Astrocyte (in vitro differentiated cells and primary cell): ENCODE measurements at places on chromosomes 7 and 10. TPM values are rescaled to one million over a fixed set of nuclear protein-coding genes. Genes with fewer than 3 reads are reported as not detected.

GRCh38 chr7:106626376-106627164 is 34.4 kb downstream of the CCDC71L start:
- DNase-seq, result no peak

DNA sequence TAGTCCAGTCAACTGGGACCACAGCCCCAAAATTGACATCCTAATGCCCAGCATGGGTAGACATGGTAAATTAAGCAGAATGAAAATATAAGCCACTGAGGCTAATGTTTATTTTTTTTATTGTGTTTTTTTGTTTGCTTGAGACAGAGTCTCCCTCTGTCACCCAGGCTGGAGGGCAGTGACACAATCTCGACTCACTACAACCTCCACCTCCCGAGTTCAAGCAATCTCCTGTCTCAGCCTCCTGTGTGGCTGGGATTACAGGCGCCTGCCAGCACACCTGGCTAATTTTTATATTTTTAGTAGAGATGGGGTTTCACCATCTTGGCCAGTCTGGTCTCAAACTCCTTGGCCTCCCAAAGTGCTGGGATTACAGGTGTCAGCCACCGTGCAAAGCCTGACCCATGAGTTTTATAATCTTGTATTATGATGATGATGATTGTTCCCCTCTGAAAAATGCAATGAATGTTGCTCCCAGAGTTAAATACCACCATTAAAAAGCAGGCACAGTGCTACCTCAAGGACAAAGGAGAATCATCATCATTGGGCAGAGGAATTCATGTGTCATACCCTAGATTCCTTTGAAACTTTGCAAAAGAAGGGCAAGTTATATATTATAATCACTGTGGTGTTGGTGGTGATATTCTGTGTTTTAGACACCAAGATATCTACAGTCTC is 228.0 kb downstream of the PARD3 start:
- DNase-seq, result no peak

DNA sequence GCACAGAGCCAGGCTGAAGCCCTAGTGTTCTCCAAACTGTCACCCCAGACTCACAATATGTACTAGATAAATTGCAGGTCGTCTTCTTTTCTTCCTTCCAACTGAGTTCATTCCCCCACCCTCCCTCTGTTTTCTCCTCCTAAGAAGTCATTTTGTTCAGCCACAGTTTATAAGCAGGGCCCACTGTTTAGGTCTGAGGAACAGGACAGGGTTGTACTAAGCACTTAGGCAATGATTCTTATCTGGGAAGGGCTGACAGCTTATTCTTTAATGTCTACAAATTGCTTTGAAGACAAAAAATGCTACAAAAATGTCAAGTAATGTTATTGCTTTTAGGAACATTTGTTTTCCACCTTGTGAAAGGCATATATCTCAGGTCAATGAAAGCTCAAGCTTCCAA is 59.1 kb downstream of the CDC123 start:
- no peak for DNase-seq

DNA sequence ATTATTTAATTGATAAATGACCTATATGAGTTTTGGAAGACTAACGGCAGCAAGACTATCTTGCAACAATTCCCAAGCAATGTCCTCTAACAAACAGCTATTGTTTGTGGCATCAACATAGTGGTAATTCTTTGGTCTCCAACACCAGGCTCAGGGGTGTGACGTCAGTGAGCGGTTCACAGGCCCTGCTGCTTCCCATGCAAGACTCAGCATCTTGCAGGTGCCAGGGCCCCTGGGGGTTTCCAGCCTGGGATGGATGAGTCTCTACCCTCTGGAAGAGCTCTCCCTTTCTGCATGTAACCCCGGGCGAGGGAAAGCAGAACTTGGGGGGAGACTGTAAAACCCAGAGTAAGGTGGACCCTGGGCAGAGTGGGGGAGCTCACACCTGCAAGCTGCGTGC is 164.7 kb downstream of the ACTR3B start:
- no peak for DNase-seq

DNA sequence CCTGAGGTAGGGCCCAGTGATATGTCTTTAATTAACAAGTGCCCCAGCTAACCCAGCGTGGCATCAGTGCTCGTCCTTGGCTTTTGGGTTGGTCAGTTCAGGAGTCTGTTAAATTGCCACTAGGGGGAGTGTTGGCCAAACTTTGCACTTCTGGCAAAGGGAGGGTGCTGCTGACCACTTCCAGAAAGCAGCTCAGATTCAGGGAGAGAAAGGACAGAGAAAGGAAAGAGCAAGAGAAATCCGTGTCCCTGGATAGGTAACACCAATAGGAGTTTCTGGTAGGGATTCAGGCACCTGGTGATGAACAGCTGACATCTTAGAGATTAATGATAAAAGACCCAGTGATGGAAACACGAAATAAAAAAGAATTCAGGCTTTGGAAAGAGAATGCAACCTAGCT is 243.1 kb upstream of the AOAH start:
- DNase-seq, result peak; percentile 46

- no peak for DNase-seq
Measured at GRCh38 chr10:50997461-50997860, 76.8 kb upstream of the PRKG1 start.

GRCh38 chr7:146510088-146510680 is 393.6 kb downstream of the CNTNAP2 start:
- no peak for DNase-seq

DNA sequence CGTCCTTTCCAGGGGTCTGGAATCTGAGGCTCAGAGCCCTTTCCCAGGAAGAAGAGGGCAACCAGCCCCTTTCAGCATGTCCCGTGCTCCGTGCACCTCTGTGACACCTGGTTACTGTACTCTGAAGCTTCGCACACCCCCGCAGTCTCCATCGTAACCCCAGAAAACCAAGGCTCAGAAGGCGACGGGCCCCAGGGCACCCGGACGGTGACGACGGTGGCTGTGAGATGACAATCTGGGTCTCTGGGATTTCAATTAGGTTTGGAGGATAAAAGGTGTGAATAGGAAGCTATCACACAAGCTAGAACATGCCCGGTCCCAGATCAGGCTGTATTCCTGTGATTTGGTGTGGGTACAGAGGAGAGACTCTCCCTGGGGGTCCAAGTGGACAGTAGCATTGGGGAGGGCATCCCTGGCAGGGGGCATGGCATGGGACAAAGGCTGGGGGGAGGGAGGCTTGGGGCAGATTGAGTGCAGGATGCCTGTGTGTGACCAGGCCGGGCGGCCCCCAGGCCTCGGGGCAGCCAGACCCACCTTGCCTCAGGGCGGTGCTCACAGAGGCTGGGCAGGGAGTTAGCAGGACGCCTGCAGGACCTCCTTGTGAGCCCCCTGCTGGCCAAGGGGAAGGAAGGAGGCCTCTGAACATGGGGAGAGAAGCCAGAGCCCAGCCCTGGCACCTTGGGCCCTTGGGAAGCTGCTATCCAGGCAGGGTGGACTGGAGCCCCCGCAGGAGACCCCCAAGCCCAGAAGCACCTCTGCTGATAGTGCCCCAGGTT is 23.4 kb upstream of the PSMG3 start:
- DNase-seq, result no peak

DNA sequence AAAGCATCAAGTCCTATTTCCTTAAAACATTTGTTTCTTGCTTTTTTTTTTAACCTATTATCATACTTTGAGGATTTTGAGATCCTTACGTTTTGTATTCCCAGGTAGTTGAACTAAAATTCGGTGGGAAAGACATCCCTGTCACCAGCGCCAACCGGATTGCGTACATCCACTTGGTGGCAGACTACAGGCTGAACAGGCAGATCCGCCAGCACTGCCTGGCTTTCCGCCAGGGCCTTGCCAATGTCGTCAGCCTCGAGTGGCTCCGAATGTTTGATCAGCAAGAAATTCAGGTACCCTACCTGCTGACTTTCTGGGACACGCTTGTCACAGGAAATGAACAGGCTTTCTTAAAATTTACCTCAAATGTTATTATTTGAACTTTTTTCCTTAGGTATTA is 83.0 kb upstream of the DNAJB6 start:
- DNase-seq, result no peak

DNA sequence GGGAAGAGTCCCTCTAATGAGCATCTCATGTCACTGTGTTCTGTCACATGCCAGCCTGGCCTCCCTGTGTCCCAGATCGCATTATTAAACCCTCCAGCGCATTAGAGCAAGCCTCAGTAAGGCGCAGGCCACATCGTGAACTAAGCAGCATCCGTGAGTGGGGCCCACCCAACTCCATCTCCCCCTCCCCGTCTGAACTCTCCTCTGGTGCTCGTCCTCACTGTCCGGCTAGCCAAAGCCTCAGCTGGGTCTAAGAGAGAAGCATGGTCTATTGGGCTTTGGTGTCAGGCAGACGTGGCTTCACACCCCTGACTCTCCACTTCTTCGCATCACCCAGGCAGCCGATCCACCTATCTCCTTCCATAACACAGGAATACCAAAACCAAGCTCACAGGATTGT is 164.7 kb upstream of the LANCL2 start:
- no peak for DNase-seq

DNA sequence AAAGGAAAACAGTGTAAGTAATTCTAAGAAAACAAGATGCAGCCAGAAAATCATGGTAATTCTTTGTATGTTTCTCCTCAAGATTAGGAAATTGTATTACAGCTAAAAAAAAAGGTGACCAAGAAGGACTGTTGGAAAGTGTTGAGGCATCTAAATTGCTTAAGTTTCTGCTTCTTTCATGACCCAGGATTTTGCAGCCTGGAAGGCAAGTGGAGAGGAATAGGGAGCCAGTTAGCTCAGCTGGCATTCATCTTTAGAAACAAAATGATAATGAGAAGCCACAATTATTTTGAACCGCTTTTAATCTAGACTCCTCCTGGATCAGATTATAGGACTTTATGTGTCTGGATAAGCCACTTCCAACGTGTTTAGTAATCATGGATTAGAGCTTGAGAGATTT is 56.8 kb upstream of the TMEM229A start:
- DNase-seq, result no peak

GRCh38 chr7:84042110-84042539 is 152.5 kb downstream of the SEMA3A start:
- peak; percentile 95 for DNase-seq

DNA sequence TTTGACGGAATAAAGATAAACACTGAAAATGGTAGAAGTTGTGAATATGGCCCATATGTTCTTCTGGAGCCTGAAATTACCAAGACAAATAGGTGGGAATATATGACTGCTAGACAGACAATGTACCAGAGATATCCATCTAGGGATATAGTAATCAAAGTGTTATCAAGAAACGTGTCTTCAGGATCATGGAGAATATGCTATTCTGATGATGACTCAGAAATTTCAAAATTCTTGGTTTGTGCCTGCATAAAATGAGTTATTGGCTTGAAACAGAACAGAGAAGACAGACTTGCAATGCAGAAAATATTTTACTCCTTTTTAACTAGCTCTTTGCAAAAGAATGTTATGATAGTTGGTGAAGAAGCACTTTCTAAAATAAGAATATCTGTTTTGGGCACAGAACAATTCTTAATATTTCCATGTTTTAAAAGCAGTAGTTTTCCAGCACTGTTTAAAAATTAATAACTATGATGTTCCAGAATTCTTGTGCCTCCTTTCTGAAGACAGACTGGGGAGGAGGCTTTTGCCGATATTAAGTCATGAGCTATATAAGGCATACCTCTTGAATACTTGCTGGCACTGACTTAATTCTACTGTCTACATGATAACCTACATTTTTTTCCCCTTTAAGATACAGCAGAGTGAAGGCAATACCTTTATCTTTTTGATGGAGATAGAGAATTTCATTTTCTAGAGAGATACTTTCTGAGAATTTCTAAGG is 34.4 kb upstream of the CABCOCO1 start:
- peak; percentile 73 for DNase-seq

DNA sequence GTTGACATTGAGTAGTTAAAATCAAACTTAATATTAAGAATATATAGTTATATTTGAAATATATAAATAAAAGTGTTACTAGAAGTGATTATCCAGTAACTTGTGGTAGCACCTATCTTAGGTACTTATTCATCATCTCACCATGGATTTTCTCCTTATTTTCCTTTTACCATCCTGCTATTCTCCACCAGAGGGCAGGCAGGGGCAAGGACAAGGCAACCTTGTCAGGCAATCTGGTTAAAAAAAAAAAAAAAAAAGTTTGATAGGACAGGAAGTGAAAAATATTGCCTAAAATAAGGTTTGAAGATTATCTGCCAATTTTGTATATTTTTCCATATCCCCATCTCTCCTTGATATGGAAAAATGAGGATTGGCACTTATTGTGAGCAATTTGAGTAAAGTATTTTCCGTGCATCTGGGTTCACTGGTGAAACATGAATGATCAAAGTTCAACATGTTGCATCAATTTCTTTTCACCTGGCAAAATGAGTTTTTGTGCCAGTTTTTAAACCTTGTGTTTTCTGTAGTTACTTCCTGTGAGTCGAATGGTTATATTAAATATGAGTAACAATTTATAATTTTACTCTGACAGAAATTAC is 256.7 kb downstream of the AGMO start:
- peak; percentile 10 for DNase-seq

DNA sequence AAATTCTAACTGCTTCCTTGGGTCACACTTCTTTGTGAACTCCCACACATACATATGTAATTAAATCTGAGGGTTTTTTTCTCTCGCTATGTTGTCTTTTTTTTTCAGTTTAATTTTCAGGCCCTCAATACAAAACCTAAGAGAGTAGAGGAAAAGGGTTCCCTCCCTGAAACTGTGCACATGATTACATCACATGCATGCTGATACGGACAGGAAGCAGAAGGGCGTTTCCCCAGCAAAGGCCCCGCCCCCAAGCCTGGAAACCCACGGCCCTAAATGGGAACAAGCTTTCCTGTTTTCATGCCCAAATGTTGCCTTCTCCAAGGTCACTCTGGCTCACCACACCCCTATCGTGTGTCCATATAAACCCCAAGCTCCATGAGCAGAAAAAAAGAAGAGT is 115.4 kb downstream of the TEX36 start:
- no peak for DNase-seq

- DNase-seq, result no peak
Measured at GRCh38 chr10:58555170-58555929, 42.7 kb downstream of the BICC1 start.

GRCh38 chr7:45919993-45920459 is 1.0 kb downstream of the IGFBP3 start:
- DNase-seq, result peak; percentile 6

- DNase-seq, result peak; percentile 74
Measured at GRCh38 chr7:106693677-106694353, 32.9 kb upstream of the CCDC71L start.

Gene CXCL12
- total RNA-seq, result 23.7 and 48.2 TPM in 2 replicates

Gene CLDN12
- 37.9 and 42.8 TPM in 2 replicates for total RNA-seq

Gene GNAT3
- total RNA-seq, result not detected in 2 replicates

Gene GIMAP5
- 0.14 TPM in 1 of 2 replicates, not detected in the other for total RNA-seq

Gene MPP7
- 6.9 and 7.1 TPM in 2 replicates for total RNA-seq

Gene PKD2L1
- not detected in 2 replicates for total RNA-seq

Gene NME8
- not detected in 2 replicates for total RNA-seq

Gene STEAP2
- 2.3 and 3.4 TPM in 2 replicates for total RNA-seq

Gene WEE2
- not detected in 2 replicates for total RNA-seq
